ENCODE measurements at places on chromosomes 6 and 20.

DNA sequence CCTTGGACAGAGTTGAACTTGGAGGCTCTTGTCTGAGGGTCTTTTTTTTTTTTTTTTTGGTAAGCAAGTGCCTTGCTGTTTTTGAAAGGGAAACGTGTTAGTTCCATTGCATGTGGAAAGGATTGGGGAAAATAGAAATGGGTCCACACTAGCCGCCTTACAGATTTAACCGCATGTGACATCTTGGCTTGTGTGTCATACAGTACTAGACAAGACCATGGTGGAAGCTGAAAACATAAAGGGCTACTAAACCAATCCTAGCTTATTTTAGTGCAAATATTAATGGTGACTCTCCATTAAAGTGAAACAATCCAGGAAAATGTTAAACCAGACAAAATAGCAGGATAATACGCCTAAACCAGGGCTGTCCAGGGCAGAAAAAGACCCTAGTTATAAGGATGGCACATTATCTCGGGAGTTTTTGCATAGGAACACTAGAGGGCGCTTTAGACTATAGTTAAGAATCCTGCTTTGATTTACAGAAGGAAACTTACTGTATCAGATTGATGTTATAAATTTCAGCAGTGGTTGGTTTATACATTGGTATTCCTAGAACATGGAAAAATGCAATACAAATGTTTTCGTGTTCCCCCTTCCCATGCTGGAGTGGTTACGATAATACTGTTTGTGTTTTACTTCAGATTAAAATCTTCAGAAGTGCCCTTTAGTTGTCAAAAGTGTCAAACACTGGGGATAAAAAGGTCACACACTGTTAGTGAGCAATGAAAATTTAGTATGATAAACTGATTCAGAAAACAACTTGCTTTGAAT, 59.8 kb upstream of the DEK start:
- DNase-seq: peak; percentile 83

DNA sequence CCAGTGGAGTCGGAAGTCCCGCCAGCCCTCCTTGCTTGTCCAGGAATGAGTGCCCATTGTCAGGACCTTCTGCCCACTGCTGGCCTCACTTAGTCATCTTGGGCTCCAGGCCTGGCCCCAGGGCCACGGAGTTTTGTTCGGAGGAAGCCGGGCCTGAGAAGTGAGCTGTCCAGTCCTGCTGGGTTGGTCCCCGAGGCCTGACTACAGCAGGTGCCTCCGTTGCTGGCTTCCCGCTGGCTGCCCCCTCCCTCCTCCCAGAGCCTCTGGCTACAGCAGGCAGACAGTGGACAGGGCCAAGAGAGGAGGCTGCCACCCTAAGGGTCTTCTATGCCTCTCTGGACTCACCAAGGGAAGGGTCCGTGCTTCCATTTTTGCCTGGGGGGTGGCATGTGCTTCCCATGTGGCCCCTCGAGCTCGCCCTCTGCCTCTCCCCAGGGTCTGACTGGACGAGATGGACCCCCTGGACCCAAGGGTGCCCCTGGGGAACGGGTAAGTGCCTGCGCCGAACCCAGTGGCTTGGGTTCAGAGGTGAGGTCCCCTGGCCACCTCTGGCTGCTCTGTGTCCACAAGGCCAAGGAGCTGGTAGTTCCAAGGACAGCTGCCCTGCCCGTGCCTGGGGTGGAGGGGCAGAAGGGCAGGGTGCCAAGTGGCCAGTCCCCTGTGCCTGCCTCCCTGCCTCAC, 2.8 kb downstream of the COL9A3 start:
- DNase-seq: no peak

- peak; percentile 95 for DNase-seq
Observed at GRCh38 chr6:138109042-138109997, 2.1 kb upstream of the PERP start.

- DNase-seq: no peak
Observed at GRCh38 chr20:38302786-38303185, 1.2 kb upstream of the BPI start.

DNA sequence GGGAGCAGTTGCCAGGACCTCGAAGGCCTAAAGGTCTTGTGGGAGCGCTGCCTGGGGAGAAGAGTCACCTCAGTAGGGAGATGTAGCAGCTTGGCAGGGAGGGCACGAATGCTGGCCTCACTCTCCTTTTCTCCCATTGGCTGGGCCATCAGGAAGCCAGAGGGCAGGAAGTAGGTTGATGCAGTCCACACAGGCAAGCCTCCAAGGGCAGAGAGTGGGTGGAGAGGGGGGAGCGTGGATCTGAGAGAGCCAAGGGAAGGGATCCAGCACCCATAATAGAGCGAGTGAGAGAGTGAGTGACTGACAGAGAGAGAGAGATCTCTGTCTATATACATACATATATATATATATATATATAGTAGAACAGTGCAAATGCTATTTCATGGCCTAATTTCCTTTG, 215.3 kb upstream of the LRFN2 start:
- no peak for DNase-seq

GRCh38 chr6:43367245-43367984, 2.0 kb downstream of the ZNF318 start:
- no peak for DNase-seq

DNA sequence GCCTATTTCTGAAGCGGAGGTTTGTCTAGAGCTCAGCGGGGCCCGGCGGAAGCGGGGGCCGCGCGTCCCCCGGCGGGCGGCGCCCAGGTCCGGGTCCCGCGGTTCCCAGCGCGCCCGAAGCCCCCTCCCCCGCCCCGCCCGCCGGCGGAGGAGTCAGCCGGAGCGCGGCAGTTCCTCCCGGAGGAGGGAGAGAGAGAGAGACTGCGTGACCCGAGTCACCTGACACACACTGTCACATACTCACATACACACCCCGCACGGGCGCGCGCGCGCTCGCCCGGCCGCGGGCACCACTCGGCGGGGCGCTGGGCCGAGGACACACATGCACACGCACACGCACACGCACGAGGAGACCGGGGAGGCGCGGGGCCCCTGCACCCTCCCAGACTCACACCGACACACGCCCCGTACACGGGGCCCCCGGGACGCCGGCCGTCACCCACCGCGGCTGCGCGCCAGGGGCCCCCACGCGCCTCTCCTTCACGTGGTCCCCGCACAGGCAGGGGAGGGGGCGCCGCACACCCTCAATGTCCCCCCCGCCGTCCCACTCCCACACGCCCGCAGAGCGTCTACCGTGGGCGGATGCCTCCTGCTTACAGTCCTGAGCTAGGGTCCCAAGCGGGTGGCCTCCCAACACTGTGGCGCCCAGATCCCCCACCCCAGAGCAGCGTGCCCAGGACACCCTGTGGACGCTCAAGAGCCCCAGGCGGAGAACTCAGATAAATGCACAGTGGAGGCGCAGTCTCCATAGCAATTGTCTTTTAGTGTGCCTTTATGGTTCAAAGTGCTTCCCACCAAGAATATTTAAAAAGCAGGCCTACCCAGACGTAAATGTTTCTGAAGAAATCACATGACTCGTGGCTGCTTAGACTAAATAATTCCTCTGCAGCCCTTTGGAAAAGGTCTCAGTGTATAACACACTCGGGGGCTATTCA, at the start of gene RRAGD:
TSS of gene RRAGD (minus strand) at position 203 of the 935 bp plus-strand sequence. CDS start 280 bp downstream, outside the sequence.
- DNase-seq: peak; percentile 65

DNA sequence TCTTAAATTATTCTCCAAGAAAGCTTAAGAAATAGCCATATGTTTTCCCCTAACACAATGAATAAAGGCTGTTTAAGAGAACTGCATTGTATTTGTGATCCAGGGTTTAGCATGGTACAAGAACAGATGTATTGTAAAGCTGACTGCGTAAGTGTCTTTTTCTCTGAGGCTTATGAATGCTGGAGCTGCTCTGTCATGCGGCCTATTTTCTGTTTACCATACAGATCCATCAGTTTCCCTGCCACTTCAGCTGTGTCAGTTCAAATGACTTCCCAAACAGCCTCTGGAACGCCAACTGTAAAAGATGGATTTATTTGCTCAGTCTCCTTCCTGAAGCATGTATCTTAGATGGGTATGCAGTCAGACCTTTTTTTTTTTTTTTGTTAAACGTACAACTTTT, 419.3 kb upstream of the HS3ST5 start:
- DNase-seq: no peak

GRCh38 chr6:166932116-166932515, 24.2 kb downstream of the RNASET2 start:
- no peak for DNase-seq

- DNase-seq: peak; percentile 11
Observed at GRCh38 chr6:29870104-29870503, 42.5 kb downstream of the HLA-G start.

DNA sequence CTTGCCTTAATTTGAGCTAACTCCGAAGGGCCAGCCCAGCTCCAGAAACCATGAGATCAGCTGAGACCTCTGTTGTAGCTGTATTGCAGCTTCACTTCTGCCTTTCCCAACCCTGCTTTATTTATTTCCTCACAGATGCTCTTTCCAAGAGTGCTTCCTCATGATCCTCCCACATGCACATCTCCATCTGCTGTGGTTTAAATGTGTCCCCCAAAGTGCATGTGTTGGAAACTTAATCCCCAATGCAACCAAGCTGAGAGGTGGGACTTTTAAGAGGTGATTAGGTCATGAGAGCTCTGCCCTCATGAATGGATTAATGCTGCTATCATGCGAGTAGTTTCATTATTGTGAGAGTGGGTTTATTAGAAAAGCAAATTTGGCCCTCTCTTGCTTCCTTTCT, 164.4 kb upstream of the TAB2 start:
- DNase-seq: no peak

DNA sequence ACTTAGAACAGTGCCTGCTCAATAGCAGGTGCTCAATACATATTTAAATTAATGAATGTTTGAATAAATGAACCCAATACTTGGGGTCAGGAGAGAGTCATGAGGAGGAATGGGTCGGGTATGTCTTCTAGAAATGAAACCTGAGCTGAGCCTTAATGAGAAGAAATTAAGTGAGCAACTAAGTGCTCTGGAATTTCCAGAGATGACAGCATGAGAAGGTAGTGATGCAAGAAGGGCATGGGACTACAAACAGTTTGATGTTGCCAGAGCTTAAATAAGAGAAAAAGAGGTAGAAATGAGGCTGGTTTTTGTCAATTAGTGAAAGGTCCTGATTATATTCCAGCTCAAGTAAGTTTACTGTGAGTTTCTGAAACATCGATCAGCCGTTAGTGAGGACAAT, 82.9 kb downstream of the PDE10A start:
- DNase-seq: no peak

GRCh38 chr6:147839708-147840610, 331.5 kb downstream of the SAMD5 start:
- DNase-seq: no peak

- no peak for DNase-seq
Observed at GRCh38 chr20:62961310-62961783, 8.8 kb downstream of the SLC17A9 start.

DNA sequence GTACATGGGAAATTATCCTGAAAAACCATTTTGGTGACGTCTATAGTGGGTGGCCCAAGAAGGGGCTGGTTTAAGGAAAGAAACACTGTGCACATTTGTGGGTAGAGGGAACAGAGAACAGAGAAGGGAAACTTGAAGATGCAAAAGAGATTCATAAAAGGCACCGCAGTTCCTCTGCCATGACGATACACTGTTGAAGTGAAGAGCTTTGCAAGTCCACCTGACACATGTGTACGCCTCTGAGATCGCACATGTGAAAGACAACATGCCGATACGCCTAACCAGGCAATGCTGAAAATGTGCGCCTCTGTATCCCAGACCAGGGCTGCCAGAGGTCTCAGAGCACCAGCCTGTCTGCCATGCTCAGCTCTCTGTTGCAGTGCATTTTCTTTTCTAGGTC, 180.9 kb downstream of the KIF16B start:
- DNase-seq: no peak

GRCh38 chr6:15363164-15363522, 117.3 kb downstream of the JARID2 start:
- DNase-seq: no peak

DNA sequence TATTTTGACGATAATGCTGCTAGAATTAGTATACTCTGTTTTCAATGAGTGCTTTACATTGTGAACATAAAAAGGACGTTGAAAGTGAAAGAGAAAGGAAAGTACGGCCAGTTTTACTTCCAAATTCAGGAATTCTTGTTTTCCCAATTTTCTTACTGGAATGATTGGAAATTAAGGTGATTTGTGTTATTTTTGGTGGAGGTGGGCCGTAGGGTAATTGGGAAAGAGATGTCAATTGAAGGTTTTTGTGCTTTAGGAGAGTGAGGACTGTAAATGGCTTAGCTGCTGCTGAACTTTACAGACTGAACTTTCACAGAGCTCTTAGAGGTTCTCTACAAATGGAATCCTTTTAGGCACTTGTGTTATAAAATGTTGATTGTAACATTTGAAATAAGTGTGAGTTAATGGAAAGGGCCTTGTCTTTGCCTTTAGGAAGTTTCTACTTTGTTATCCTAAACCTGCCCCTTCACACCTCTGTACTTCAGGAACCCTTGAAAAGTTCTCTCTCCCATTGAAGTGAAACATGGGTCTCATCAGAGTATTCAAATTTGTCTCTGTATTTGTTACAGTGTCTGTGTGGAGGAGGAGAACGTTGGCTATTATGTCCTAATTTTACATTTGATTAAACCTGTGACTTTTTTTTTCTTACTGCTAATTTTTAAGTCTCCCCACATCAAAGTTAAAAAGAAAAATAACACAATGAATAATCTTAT, 256.4 kb downstream of the ARID1B start:
- no peak for DNase-seq

DNA sequence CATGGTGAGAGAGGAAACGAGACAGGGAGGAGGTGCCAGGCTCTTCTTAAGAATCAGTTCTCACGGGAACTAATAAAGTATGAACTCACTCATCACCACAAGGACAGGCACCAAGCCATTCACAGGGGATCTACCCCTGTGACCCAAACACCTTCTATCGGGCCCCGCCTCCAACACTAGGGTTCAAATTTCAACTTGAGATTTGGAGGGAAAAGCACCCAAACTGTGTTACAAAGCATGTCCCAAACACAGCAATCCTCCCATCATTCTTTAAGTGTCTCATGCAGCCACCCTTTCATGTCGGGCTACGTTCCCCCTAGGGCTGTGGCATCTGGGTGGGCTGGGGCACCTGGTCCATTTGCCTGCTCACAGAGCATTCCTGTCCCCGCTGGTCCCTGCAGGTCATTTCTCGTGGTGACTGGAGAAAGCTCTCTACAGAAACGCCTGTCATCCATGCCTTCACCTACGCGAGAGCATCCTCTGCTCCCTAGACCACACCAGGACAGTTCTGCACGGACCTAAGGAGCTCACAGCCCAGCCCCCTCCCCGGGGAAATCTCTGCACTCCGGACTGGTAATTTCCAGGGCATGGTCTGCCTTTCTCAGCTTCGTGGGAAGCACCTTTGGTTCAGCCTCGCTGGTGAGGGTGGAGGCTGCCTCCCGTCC, 79.6 kb downstream of the TTLL2 start:
- DNase-seq: no peak

DNA sequence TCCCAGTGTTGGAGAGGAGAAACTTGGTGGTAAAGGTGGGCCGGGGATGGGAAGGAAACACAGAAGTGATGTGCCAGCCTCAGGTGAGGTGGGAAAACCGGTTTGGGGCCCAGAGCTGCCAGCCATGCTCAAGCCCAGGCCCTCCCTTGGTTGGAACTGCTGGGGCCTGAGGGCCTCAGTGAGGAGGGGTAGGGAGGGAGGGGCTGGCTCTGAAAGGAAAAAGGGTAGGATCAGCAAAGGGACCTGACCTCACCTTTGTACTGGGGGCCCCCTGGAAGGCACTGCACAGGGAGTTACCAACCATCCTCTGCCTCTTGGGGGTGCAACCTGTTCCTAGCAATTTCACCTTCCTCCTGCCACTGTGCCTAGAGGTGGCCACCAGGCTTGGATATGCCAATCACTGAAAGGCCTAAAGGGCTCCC, 1.8 kb upstream of the SPEF1 start:
- no peak for DNase-seq

Data from DMS79 treated with DMSO at 0.1 percent for 48 hours (cell line).